ENCODE measurements at places on chromosomes 3 and 15.

DNA sequence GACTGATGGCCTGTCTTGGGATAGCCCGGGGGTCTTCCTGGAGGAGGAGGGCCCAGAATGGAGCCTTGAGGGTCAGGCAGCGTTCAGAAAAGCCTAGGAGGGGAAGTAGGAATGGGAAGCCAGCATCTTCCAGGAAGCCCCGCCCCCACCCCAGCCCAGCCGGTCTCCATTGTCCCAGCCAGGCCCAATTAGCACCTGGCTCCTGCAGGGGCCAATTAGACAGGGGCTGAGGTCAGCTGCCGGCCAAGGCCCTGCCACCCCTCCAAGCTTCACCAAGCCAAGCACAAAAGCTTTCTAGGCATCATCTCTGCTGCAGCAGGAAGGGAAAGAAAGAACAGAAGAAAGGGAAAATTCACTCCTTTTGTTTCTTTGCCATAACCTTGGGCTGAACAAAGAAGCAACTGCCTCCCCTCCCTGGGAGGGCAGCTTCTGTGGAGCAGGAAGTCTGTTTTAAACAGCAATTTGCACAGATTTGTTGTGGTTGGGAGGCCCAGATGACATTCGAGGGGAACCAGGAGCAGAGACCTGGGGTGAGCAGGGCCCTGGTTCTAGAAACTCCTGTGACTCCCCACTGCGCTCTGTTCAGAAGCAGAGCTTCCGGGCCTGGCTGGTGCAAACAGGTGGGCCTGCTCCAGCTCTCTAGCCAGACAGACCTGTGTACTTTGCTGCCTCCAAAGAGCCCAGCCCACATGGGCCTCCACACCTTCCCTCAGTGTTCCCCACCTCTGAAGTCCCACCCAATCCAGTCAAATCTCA, 47.7 kb downstream of the CYP11A1 start:
- no peak for DNase-seq

GRCh38 chr3:88725440-88726165, 381.8 kb upstream of the EPHA3 start:
- DNase-seq, result no peak

GRCh38 chr3:60010781-60011180, 961.0 kb upstream of the CFAP20DC start:
- DNase-seq, result no peak

GRCh38 chr3:161406594-161407555, 35.6 kb upstream of the SPTSSB start:
- no peak for DNase-seq

GRCh38 chr3:159881828-159882309, 106.8 kb upstream of the IL12A start:
- DNase-seq, result no peak

DNA sequence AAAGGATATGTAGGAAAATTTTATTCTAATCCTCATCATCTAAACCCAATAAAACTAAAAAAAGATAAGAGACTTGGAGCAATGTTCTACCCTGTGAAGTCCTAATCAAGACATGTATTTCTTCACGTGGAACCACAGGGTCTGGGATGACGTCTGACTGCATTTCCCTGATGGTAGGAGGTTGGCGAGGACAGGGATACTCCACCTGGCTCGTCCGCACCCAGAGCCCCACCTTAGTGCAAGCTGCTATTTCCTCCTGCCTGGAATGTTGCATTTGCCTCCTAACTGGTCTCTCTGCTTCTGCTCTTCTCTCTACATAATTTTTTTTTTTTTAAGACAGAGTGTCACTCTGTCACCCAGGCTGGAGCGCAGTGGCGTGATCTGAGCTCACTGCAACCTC, 57.7 kb upstream of the RASGRP1 start:
- DNase-seq, result no peak

GRCh38 chr15:97461226-97461625, 499.3 kb upstream of the ARRDC4 start:
- no peak for DNase-seq

DNA sequence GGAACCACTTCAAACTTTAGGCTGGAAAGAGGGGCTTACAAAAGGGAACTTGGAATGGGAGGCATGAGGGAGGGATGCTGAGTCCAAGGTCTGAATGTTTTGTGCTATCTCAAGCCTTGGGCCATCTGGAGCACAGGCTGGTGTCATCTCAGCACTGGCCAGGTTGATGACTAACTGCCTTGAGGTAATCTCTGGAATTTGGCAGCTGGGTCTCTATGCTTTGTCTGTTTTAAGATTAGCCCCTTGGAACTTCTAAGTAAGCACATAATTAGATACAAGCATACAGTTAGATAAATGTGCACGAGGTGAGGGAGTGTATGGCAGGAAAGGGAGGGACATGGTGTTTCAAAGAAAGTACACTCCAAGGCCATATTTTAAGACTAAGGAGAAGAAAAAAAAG, 252.4 kb upstream of the CCDC54 start:
- peak; percentile 49 for DNase-seq

DNA sequence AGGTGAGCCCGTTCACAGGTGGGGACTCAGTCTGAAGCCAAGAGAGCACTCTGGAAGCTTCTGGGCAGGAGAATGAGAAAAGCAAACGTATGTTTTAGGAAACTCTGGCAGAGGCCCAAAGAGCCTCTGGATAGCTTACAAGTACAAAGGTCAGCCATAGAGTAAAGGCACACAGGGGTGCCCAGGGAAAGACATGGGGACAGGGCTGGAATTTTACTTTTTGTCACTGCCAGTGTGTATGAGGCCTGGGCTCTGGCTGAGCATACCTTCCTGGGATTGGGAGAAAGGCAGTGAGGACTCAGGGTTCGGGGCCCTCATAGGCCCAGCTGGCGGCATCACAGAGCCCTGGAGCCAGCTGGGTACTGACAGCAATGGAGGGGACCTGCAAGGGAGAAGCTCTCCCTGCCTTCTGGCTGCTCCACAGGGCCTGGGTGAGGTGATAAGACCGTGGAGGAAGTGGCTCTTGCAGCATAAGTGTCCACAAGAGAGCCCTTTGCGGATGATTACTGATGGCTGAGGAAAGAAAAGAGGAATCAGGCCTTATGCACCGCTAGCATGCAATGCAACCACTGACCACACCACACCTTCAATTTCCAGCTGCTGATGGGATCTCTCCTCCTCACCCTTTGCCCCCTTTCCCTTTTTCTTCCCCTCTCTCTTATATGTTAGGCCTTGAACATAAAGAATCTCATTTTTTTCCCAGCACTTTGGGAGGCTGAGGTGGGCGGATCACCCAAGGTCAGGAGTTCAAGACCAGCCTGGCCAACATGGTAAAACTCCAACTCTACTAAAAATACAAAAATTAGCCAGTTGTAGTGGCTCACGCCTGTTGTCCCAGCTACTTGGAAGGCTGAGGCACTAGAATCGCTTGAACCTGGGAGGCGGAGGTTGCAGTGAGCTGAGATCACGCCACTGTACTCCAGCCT, 25.1 kb upstream of the BCL2L10 start:
- DNase-seq, result no peak

DNA sequence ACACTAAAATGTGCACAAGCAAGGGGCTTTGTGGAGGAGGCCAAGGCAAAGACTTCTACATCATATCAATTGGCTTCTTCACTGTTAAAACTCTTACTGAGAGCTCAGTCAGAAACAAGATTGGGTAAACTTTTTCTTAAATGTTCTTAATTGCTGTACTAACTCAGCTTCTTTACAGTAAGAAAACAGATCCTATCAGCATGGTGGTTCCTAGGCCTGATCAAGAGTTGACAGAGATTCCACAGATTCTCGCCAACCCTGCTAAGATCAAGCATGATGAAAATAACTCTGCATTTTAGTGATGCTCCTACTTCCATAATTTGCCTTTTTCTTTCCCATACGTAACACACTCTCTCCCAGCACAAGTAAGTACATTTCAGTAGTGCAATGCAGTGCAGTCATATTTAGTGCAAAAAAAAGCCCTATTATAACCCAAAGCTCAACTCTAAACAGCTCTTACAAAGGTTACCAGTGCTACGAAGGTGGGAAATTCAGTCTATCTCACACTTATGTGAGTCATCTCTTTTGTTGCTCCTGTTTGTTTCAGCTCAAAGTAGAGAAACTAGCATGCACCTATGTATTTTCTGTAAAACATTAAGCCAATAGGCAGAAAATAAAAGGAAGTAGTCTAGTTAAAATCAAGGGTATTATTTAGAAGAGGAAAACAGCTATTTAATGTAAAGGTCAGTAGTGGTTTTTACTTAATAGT, 29.9 kb downstream of the TIGIT start:
- no peak for DNase-seq

DNA sequence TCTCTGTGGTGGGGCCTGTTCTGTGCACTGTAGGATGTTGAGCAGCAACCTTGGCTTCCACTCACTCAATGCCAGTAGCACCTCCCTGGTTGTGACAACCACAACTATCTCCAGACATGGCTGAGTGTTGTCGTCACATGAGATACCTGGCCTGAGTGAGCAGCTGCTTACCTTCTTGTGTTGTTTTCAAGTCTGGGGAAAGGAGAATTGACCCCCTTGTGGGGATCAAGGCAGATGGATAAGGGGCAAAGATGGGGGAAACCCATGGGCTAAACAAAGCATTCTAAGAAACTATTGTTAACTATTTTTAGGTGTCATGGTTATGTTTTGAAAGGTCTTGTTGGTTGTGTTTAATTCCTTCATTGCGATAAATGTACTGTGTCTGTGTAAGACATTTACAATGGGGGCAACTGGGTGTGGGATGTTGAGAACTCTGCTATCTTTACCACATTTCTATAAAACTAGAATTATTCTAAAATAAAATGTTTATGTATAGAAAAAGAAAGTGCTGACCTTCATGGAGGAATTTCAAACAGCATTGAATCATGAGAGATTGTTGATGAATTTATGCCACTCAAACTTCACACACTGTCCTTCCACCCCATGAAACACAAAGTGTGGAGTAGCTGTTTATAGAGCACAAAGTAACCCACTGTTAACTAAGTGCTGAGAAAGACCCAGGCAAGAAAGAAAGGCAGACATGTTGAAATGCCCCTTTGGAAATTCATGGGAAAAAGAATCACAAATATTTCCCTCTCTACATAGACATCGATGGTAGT, 48.4 kb upstream of the SPTSSB start:
- no peak for DNase-seq

- DNase-seq, result no peak
Observed at GRCh38 chr3:181252631-181253030, 263.1 kb upstream of the DNAJC19 start.

DNA sequence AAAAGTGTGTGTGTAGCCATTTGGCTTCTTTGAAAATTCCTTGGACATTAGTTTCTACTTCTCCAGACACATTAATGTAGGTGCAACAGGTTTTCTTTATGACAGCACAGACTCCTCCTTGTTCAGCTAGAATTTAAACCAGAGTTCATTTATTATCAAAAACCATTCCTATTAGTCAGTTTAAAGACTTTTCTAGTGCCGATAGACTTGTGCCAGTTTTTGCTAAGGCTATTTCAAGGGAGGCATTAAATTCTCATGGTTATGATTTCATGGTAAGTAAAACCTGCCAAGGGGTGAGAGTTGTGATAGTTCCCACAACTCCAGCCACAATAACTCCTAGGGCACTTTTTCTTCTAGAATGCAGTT, 20.6 kb upstream of the SENP7 start:
- no peak for DNase-seq

GRCh38 chr15:56774356-56774755, 41.0 kb upstream of the ZNF280D start:
- no peak for DNase-seq

DNA sequence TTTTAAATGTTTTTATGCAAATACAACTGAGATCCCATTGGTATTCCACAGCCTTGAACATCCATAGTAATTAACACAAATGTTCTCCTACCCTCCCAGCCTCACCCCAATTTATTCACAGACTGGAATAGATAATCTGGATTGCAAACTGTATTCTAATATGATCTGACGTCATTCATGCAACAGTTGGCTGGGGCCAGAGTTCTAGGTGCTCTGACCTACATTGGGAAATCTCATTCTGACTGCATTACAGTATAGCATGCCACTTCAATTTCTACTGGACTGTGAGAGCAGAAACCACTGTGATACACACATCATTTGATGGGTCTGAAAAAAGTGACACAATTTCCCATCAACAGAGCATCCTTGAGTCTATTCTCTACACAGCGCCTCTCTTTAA, 403.1 kb downstream of the MAGI1 start:
- DNase-seq, result no peak

DNA sequence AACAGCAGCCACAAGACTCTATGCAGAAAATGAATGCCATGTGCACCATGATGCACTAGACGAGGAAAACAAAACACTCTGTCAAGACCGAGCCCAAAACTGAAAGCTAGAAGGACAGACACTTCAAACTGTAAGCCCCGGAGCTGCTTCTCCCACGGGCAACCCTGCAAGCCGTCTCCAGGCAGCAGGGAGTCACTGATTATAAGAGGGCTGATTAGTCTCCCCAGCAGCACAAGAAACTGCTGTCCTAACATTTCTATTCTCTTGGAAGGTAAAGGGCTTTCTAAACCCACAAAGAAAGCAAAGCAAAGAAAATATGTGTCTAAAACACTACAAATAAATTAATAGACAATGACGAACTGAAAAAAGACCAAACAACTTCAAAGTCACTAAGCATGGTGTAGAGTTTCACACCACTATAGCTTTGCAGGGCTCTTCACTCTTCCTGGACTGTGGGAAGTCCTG, 15.5 kb downstream of the TBC1D2B start:
- no peak for DNase-seq

- no peak for DNase-seq
Observed at GRCh38 chr3:187737368-187738070, 7.7 kb downstream of the BCL6 start.

DNA sequence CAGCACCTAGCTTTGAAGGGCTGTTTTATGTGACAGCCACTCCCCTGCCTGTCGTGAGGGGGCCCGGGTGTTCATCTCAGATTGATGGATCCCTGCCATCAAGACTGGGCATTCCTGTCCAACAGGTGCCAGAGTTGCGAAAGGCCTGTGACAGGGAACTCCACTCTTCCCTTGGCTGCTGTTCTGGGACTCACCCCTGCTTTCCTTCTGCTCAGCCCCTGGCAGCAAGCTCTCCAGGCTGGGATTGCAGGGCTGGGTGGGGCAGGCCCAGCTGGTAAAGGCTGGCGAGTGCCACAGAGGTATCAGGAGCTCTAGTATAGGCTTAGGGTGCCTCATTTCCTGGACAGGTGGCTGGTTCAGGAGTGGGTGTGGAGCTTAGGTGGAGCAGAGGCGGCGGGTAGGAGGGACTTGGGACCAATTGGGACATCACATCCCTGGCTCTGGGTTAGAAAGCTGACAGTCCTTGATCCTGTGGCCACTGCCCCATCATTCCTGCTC, at the start of gene PLA2G4B:
Gene PLA2G4B (plus strand): TSS at position 448 of the 498 bp plus-strand sequence. CDS start 67 bp downstream, outside the sequence.
- no peak for DNase-seq

DNA sequence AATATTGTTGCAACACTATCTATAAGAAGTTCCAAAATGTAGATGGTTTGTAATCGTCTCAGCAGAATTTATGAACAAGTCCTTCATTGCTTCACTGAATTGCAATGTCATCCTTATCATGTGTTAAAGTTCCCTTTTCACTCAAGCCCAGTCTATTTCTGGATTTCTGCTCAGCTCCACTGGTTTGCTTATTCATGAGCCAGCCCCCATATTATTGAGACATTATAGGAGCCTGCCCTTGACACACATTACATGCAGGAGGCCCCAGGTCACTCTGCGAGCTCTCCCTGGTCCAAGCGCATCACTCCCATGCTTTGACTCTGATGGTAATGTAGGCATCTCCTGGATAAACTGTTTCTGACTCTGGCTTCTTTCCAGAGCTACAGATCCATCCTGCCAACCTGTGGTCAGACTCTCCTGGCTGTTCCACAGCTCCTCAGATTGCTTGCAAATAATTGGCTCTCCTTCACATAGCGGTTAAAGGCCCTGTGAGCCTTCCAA, 56.9 kb downstream of the ABTB1 start:
- DNase-seq, result no peak

- no peak for DNase-seq
Observed at GRCh38 chr15:89799011-89799911, 15.4 kb downstream of the ANPEP start.

Measured in skeletal muscle cell (primary cell).